ENCODE measurements at places on chromosomes 6 and 20.

DNA sequence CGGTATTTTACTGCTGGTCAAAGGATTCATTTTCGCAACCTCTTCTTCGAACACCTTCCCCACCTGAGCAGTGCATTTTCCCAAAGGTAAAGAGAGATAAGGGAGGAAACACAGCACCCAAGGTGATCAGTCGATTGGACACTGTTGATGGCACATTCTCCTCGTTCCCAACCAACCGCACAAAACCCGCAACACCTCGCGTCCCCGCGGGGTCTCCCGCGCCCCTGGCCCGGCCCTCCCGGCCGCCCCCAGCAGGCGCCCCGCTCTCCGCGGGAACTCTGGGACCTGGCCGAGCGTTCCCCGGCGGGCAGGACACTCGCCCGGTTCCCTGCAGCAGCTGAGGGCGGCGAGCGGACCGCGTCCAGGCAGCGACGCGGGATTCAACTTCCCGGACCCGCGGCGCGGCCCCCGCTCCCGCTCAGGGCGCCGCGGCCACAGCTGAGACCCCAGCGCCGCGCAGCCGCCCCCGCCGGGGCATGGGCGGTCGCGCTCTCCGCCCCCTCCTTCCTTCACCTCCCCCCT, 506 bp downstream of the RGS17 start:
- DNase-seq: no peak

GRCh38 chr6:20879121-20879520, 344.9 kb downstream of the CDKAL1 start:
- DNase-seq: no peak

DNA sequence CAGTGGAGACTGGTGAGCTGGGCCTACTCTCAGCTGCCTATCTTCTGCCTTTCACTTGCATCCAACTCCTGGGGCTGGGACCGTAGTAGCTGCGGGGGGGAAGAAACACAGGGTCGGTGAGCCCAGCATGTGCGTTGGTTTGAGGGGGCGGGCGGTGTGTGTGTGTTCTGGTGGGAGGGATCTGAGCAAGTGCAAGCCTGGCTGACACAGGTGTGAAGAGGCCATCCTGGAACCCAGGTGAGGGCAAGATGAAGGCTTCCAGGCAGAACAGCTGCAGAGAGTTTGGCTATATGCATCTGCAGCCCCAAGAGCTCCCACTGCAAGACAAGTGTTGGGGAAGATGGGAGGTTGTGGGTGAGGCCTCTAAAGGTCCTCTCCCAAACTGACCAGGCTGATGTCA, 30.6 kb downstream of the MOCS1 start:
- no peak for DNase-seq

- no peak for DNase-seq
Measured at GRCh38 chr20:22914291-22914690, 120.8 kb upstream of the SSTR4 start.

- DNase-seq: no peak
Measured at GRCh38 chr6:79410806-79411205, 126.4 kb downstream of the LCA5 start.

GRCh38 chr20:33828326-33828844, 17.2 kb downstream of the CHMP4B start:
- no peak for DNase-seq

Data from stimulated activated naive CD8-positive, alpha-beta T cell treated with anti-CD3 and anti-CD28 coated beads, Interleukin-15, amount 100 ng/mL, for 72 hours (primary cell).